ENCODE measurements at places on chromosomes 5 and 9.

GRCh38 chr5:56734091-56734694 is 81.2 kb upstream of the MAP3K1 start:
- DNase-seq: no peak

DNA sequence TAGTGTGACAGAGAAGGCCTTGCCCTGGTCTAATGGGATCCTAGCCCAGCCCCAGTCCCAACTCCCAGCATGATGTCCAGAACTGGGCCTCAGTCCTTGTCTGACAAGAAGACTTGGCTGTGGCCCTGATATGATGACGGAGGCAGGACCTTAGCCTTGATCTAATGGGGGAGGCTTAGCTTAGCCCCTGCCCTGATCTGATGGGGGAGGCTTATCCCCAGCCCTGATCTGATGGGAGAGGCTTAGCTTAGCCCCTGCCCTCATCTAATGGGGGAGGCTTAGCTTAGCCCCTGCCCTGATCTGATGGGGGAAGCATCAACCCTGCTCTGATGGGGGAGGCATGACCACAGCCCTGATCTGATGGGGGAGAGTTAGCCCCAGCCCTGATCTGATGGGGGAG is 3.7 kb downstream of the PKN3 start:
- no peak for DNase-seq

DNA sequence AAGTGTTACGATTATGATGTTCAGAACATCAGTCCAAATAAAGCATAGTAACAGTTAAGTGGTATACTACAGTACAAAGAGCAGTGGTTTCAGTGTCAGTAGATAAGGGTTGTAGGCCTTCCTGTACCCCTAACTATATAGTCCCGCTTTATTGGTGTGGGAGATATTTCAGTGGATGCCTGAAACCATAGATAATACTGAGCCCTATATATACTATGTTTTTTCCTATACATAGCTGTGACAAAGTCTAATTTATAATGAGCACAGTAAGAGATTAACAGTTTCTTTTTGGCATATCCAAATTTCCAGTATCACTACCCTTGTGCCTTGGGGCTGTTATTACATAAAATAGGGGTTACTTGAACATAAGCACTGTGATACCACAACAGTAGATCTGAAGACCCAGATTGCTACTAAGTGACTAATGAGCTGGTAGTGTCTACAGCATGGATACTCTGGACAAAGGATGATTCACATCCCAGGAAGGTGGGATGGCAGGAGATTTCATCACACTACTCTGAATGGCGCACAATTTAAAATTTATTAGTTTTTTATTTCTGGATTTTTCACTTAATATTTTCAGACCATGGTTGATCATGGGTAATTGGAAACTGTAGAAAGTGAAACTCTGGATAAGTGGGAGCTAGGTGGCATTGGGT is 119.3 kb downstream of the RPS23 start:
- DNase-seq: no peak

- DNase-seq: no peak
Measured at GRCh38 chr5:132009706-132010405, 1.6 kb downstream of the ACSL6 start.

GRCh38 chr9:124840300-124840833 is 12.9 kb upstream of the WDR38 start:
- no peak for DNase-seq

DNA sequence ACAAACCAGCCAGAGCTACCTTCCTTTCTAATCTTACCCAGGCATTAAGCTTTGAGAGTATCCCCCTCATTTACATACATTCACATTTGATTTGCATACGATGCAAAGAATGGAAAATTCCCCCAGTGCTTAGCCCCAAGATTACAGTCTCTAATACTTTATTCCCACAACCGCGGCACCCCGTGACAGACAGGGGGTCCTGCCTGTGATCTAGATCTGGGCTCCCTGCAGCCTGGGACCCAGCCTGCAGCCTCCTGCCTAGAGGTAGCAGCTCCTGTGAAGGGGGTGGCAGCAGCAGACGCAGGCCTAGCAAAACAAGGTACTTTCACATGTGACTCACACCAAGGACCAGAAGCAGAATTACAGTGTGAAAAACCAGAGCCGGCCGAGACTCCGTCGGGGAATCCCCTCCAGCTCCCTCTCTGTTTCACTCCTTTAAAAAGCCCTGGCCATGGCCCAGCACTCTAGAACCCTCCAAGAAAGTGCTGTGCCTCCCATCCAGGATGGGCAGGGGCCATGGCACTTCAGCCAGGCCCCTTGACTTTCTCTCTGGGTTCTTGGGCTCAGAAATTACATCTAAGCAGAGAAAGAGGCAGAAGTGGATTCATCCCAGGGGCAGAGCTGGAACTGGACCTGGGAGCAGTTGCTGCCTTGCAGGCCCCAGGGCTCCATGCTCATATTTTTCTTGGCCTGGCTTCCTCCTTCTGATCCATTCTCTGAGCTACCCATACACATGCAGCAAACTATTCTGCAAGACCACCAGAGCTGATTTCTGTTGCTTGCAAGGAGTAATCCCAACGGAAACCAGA is 14.0 kb upstream of the TCF7 start:
- peak; percentile 72 for DNase-seq

GRCh38 chr5:35035271-35035670 is 12.5 kb downstream of the AGXT2 start:
- DNase-seq: no peak

GRCh38 chr9:21904371-21904770 is 89.8 kb downstream of the CDKN2A start:
- no peak for DNase-seq

DNA sequence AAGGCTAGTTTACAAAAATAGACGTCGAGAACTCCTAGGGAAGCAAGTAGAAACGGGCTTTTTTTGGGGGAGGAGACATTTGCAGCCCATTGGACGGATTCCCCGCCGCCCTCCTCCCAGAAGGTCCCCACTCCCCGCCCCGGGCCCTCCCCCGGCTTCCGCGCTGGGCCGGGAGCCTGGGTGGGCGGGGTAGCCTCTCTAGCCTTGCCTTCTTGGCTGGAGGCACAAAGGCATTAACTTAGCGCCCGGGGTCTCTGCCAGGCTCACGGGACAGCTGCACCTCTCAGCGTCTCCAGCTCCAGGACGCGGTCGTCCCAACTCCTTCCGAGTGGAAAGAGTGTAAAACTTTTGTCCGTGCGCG is at the start of gene DMRTA1:
TSS of gene DMRTA1 (plus strand) at position 236 of the 361 bp plus-strand sequence. CDS start 242 bp downstream, outside the sequence.
- DNase-seq: no peak

GRCh38 chr5:40167283-40167682 is 512.4 kb upstream of the PTGER4 start:
- no peak for DNase-seq

GRCh38 chr5:135626636-135627035 is 47.8 kb upstream of the CXCL14 start:
- DNase-seq: no peak

GRCh38 chr9:22157276-22157675 is 148.2 kb upstream of the CDKN2B start:
- no peak for DNase-seq

DNA sequence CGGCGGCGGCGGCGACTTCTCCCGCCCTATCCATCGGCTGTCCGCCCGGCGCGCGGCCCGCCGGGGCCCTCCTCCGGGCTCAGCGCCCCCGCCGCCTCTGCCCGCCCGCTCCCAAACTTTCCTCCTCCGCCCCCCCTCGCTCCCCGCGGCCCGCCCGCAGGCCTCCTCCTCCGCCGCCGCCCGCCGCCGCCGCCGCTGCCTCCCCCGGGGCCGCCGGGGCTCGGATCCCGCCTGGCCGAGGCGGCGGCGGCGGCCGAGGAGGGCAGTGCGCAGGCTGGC is 460 bp upstream of the PBX3 start:
- no peak for DNase-seq

DNA sequence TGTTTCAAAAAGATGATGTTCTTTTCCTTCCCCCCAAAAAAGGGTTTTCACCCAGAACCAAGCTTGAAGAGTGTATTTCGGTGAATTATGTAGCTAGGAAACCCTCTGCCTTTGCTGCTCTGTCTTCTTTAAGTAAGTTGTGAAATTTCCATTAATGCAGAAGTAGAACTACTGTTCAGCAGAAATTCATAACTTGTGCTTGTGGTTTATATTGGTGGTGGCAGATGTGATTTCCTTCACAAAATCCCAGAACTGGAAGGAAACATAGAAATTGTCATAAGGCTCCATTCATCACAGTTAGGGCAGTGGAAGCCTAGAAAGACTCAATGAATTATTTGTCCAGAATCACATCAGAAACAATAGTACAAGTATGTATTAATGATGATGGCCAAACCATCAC is 42.1 kb upstream of the DAB2 start:
- DNase-seq: no peak

DNA sequence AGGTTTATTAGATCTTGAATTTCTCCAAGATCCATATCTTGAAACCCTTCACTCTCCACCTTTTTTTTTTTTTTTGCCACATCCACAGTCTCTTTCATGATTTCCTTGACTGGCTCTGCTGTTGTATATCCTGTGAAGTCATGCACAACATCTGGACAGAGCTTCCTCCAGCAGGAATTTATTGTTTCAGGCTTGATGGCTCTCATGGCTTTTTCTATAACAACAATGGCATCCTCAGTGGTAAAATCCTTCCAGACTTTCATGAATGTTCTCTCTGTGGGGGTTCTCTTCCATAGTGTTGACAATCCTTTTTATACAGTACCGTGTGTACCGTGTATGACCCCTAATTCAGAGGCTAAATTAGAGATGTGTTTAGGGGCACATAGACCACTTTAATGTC is 24.0 kb downstream of the RANBP17 start:
- no peak for DNase-seq

DNA sequence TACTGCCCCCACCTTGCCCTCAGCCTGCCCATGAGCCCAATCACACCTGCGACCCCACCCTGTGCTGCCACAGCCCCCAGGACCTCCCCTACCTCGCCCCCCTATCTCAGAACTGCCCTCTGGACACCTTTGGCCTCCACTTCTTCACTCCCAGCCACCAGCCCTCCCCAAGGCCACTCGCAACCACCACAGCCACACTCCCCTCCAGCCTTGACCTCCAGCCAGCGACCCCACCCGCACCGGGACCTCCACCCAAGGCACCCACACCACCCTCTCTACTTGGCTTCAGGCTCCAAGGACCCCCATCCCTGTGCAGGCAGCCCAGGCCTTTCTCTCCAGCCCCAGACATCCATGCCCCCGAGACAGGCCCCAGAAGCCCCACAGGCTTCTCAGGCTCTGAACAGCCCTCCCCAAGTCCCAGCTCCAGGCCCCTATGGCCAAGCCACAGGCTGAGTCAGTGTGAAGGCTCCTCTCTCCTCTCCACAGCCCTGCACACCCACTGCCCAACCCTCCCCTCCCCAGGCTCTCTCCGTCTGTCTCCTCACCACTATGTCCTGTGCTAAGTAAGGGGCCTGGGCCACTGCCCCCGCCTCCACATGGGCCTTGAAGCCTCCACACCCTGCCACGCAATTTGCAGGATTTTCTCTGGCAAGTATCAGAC is 2.0 kb downstream of the AK1 start:
- no peak for DNase-seq

GRCh38 chr5:1958211-1959010 is 75.7 kb upstream of the IRX4 start:
- DNase-seq: no peak

DNA sequence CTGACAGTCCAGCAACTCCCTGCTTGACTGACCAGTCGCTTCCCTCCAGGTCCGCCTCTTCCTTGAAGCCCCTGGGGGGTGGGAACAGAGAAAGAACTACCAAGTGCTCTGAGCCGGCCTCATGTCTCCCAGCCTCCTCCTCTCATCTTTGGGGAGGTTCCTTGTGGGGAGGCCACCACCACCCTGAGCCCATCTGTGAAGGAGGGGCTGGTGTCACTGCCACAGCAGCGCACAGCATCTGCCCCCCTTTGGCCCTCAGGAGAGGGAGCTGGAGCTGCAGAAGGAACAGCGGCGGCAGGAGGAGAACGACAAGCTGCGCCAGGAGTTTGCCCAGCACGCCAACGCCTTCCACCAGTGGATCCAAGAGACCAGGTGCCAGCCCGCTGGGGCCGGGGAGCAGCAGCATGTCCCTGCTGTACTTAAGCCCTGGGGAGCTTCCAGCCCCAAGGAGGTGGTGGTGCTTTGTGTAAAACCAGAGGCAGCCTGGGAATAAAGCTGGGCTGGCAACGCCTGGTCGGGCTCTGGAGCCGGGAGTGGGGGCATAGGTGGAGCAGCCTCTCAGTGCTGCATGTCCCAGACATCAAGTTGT is 29.4 kb downstream of the DYNC2I2 start:
- DNase-seq: no peak

GRCh38 chr9:134939080-134939733 is 21.5 kb upstream of the FCN1 start:
- DNase-seq: no peak

DNA sequence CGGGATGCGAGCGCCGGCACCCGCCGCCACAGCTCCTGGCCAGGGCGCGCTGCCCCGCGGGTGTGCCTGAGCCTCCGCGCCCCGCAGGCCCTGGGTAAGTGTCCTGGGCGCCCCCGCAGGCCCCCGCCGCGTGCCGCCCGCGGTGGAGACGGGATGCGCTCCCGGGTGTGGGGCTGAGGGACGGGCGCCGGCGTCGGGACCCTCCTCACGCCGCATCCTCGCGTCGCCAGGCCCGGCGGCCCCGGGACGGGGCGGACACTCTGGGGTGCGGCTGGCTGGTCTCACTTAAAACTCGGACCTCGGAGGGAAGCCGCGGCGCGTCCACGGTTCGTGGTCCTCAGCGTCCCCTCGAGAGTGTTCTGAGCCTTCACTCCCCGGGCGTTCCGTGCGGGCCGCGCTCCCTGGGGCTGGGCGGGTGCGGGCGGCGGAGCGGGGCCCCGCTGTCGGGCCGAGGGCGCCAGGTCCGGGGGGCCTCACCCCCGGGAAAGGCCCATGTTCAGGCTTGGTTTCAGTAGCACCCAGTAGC is 275 bp downstream of the AHRR start:
- no peak for DNase-seq

DNA sequence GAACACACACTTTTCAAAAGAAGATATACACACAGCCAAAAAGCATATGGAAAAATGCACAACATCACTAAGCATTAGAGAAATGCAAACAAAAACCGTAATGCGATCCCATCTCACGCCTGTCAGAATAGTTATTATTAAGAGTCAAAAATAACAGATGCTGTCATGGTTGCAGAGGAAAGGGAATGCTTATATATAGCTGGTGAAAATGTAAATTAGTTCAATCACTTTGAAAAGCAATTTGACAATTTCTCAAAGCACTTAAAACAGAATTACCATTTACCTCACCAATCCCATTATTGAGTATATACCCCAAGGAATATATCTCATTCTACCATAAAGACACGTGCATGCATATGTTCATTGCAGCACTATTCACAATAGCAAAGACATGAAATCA is 126.8 kb upstream of the MRPS30 start:
- DNase-seq: no peak

DNA sequence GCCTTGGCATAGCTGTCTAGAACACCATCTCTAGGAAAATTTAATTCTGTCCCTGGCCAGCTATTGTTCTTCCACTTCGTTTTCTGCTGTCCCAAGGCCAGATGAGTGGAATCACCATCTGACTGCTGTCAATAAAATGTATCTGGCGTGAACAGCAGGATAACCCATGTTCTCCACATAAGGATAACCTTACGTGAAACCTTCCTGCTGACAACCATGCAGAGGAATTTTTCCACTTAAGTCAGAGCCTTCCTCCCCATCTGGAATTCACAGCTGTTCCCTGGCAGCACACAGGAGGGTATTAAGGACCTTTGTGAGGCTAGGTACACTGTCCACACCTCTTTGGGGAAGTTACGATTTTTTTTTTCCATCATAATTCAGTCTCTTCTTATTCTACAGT is 28.6 kb downstream of the RNF44 start:
- DNase-seq: no peak

GRCh38 chr9:9091387-9091786 is 1291.8 kb upstream of the DMAC1 start:
- no peak for DNase-seq

All from stimulated activated CD8-positive, alpha-beta memory T cell treated with anti-CD3 and anti-CD28 coated beads, Interleukin-4, amount 100 ng/mL, for 4 hours (primary cell).